ENCODE measurements at places on chromosomes 16 and 17. TPM values are rescaled to one million over a fixed set of nuclear protein-coding genes. Genes with fewer than 3 reads are reported as not detected.

The DGKE gene
- total RNA-seq = 10.7 TPM

The OR1A2 gene
- not detected for total RNA-seq

DNA sequence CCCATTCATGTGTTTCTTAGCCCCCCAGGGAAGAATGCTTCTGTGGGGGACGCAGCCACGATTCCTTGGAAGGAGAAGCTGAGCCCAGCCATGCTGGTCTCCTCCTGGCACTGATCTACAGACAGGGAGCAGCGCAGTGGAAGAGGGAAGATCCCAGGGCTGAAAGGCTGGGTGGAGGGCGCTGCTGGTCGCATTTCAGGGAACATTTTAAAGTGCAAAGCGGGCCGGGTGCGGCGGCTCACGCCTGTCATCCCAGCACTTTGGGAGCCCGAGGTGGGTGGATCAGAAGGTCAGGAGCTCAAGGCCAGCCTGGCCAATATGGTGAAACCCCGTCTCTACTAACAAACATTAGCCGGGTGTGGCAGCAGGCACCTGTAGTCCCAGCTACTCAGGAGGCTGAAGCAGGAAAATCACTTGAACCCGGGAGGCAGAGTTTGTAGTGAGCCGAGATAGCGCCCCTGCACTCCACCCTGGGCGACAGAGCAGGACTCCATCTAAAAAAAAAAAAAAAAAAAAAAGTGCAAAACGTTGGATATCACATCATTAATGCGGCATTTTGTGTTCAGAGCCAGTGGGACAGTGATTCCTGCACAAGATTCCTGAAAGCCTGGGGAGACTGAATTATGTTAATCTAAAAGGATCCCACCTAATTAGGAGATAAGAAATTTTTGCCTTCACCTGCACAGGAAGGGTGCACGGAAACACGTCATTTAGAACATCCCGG is 558 bp upstream of the CHMP6 start:
- no peak for DNase-seq

The WBP2 gene
- 24.9 TPM for total RNA-seq

The ADORA2B gene
- 34.9 TPM for total RNA-seq

DNA sequence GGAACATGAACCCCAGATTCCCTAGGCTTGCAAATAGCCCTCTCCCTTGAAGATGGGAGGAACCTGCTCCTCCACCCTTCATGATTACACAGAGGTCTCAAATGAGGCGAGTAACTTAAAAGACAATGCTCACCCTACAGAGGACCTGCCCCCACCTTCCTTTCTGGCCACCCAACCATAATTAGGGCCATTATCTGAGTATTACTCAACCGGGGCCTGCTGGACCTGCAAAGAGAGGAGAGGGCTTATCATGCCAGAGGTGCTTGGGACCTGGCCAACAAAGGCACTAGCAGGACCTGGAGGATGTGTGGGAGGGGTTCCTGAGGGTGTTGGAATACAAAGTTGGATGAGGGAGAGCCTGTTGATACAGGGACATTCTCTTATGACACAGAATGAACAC is 42.4 kb downstream of the RNF157 start:
- DNase-seq = no peak

The CACNG3 gene
- not detected for total RNA-seq

- DNase-seq = no peak
Measured at GRCh38 chr17:44940768-44941167, 6.8 kb downstream of the KIF18B start.

- DNase-seq = no peak
Measured at GRCh38 chr16:84836234-84836647, 16.5 kb downstream of the CRISPLD2 start.

DNA sequence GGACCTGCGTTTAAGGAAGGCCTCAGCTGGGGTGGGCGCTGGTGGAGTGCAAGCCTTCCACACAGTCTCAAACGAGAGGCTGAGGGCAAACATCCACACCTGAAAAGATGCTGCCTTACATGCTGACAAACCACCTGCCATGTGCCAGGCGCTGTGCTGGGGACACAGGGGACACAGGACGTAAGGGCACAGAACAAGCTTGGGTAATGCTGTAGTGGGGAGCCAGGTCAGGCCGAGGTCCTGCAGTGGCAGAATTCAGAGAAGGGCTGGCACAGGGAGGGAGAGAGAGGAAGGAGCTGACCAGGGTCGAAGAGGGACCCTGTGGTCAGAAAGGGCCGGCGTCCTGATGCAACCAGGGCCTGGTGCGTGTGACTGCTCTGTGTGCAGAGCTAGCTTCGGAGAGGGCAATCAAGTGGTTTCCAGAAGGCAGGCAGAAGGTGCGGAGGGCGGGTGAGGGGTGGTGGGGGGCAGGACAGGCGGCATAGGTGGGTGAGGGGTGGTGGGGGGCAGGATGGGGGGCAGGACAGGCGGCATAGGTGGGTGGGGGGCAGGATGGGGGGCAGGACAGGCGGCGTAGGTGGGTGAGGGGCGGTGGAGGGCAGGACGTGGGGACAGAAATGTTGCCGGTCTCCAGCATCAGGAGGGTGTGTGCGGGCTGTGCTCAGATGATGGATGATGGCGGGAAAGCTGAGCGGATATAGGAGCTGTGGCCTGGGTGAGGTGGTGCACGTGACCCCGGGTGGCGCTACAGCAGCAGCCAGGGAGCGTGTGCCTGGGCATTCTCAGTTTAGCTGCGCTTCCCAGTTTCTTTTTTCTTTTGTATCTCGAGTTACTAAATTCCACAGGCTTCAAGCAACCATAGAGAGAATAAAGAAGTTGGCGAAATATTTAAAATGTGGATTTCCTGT is 18.8 kb downstream of the TELO2 start:
- DNase-seq = no peak

DNA sequence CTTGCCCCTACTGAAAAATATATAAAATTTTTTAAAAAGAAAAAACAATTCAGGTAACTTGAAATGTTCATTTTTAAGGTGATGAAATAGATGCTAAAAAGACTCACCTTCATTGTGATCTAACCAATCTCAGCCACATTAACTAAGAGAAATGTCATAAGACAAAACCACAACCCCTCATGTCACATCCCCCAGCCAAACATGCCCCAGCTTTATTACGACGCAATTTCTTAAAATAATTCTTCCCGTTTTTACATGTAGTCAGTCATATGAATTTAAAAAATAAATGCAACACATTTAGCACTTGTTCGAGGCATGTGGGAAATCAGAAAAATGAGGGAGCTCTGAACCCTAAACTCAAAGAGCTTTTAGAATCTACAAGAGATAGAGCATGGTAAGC is 9.5 kb downstream of the AMFR start:
- no peak for DNase-seq

- DNase-seq = no peak
Measured at GRCh38 chr17:31533546-31534155, 142.2 kb downstream of the RAB11FIP4 start.

GRCh38 chr16:22813223-22813947 is 577 bp upstream of the HS3ST2 start:
- DNase-seq = no peak

All from esophagus squamous epithelium (tissue), 5 donors.